ENCODE measurements at places on chromosomes 11 and 22.
A peak's percentile ranks its signal among the peaks of the same experiment; 100 is the strongest.

DNA sequence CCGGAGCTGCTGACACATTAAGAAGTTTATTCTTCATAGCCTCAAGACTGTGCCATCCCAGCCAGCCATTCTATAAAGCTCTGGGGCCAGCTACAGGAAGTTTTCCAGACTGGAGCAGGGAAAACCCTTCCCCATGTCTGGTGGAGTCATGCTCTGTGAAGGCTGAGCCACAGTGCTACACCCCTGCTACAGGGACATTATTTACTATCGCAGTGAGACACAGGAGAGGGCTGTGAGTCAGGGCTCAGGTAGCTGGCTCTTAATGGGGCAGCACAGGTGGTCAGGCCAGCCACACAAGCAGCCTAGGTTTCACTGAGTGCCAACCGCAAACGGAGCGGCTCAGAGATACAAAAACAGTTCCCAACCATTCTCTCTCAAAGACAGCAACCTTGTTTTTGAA is 12.1 kb downstream of the HPS4 start:
- no peak for DNase-seq

DNA sequence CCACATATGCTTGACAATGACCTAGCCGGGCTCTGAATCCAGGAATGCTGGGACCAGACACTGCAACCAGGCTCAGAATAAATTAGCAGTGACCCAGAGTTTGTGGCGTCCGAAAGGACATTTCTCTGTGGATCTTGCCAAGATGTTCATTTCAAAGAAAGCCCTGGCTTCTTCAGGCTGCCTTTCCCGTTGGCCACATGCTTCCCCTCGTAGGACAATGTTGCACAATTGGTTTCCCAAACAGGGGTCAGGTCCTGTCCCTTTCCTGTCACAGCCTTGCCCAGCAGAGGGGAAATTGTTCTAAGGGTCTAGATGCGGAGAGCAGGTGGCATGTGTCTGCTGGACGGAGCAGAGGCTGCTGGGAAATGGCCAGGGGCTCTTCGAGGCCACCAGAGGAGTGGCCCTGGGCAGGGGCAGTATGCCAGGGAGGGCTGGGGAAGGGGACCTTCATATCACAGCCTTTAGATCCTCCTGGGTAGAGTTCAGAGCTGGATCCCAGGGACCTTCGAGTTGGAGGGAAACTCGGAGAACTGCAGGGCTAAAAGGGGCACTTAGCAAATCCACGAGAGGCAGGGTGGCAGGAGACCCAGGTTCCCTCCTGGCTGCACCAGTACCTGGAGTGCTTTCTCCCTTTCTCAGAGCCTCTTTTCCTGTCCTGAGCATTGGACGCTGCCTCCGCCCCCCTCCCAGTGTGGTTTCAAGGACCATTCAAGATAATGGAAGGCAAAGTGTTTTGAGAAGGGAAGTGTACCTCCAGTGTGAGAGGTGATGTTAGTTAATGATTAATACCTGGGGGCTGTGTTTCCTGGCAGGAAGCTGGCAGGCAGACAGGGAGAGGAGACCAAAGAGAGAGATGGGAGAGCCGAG is 42.3 kb downstream of the C11orf96 start:
- no peak for DNase-seq

GRCh38 chr22:46116491-46116958 is 33.8 kb upstream of the PPARA start:
- peak; percentile 99 for DNase-seq

DNA sequence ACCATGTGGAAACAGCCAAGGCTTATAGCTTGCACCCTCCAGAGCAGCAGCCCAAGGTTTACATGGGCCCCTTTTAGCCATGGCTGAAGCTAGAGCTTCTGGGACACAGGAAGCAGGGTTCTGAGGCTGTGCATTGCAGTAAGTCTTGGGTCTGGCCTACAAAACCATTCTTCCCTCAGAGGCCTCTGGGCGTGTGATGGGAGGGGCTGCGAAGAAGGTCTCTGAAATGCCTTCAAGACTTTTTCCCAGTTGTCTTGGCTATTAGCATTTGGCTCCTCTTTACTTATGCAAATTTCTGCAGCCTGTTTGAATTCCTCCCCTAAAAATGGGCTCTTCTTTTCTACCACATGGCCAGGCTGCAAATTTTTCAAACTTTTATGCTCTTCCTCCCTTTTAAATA is 109.5 kb downstream of the BBOX1 start:
- no peak for DNase-seq

- DNase-seq: no peak
These were observed 42.2 kb downstream of the P4HA3 start for GRCh38 chr11:74269161-74269811.

GRCh38 chr11:73198677-73199076 is 19.4 kb upstream of the P2RY2 start:
- no peak for DNase-seq

DNA sequence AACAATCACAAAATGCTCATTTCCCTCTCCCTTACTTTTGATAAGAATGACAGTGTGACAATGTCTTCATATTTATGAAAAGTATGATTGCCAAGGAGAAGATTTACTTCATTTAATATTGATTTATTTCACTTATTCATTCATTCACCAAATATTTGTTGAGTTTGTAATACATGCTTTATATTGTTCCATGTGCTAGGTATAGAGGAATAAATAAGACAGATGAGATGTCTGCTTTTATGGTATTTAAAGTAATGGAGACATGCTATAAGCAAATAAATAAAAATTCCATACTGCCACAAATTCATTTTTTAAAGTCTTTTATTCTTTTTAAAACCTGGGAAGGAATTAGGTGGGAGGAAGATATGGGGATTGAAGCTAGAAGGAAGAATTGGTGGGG is 289.4 kb downstream of the GUCY1A2 start:
- no peak for DNase-seq

DNA sequence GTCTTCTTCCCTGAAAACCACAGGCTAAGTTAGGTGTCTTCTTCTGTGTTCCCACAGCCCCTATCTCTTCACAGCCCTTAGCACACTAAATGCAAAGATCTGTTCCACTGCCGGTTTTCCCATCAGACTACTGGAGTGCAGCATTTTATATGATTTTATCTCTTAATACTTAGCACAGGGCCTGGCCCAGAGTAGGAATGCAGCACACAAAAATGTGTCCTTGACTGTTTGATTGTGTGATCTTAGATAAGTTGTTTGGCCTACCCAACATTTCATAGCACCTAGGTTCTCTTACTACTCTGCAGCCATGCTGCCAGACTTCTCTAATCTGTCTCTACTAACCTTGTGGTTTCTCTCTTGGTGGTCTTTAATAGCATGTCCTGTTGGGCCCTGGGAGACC is 54.1 kb upstream of the RRM1 start:
- DNase-seq: no peak

DNA sequence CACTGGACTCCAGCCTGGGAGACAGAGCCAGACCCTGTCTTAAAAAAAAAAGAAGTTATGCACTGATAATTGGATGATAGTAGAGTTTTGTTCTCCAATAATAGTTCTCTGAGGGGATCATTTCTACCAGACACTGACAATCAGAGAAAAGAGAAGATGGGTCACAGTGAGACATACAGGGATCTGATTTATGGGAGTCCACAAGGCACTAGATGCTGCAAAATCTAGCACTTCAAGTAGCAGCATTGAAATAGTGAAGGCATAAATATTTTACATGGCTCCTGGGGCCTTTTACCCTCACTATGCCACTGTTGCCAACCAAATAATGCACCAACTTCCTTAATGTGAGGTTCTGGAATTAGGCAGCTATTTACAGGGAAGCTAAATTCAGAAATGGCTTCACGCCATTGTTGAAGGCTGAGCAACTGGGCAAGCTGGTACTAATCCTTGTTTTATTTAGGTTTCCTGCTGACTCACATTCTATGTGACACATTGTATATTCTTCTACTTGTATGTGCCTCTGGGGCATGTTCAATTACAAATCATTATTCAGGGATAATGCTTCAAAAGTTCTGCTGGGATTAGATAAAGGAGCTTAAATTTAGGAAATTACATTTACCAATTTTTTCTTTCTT is 38.2 kb upstream of the ABTB2 start:
- no peak for DNase-seq

GRCh38 chr11:72641522-72642042 is 32.6 kb downstream of the PDE2A start:
- DNase-seq: no peak

DNA sequence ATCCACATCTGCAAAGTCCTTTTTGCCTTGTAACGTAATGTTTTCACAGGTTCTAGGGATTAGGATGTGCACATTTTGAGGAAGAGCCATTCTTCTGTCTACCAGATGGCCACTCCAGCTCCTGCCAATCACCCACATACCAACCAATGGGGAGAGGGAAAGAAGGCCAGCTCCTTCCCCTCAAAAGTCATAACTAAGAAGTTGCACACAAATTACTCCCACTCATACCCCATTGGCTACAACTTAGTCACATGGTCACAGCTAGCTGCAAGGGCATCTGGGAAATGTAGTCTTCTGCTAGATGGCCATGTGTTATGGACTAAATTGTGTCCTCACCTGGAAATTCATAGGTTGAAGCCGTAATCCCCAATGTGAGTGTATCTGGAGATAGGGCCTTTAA is 15.4 kb upstream of the MYOD1 start:
- DNase-seq: no peak

GRCh38 chr11:17443423-17443822 is 33.2 kb downstream of the ABCC8 start:
- DNase-seq: no peak

- DNase-seq: no peak
These were observed 12.8 kb upstream of the TENM4 start for GRCh38 chr11:79453617-79454016.

GRCh38 chr11:105361651-105362050 is 222.1 kb upstream of the CARD18 start:
- no peak for DNase-seq

GRCh38 chr11:62898027-62898426 is 17.3 kb downstream of the SLC3A2 start:
- no peak for DNase-seq

DNA sequence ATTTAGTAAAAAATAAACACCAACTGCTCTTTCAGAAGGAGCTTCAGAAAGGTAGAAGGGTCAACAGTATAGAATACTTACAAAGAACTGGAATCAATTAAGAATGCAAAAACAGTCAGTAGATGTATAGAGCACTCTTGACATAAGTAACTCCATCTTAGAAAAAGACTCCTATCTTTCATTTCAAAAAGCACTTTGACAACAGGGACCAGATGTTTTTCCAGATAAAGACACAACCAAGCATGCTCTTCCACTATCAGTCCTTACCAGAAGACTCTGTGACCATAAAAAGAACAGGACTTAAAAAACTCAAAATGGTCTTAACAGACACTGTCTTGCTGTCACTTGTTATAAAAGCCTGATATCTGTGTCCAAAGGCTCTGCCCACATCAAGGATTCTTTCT is 5.2 kb downstream of the SLC25A17 start:
- no peak for DNase-seq

- DNase-seq: no peak
These were observed 443.7 kb downstream of the TBC1D22A start for GRCh38 chr22:47206164-47206563.

DNA sequence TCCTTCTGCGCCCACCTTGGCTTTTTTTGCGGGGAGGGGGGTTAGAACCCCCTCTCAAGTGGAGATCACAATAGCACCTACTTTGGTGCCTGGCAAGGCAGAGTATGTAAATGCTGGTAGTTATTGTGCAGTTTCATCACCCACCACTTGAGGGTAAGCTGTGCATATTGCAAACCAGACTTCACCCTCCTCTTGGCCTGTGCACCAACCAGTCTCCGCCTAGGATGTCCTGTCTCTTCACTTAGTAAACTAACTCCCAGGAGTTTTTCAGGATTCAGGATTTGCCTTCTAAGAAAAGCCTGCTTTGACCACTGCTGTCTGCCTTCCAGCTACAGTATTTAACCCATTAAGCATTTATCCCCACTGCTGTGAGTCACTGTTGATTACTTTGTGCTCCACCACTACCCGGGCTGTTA is 2.0 kb upstream of the UBXN1 start:
- DNase-seq: peak; percentile 56

DNA sequence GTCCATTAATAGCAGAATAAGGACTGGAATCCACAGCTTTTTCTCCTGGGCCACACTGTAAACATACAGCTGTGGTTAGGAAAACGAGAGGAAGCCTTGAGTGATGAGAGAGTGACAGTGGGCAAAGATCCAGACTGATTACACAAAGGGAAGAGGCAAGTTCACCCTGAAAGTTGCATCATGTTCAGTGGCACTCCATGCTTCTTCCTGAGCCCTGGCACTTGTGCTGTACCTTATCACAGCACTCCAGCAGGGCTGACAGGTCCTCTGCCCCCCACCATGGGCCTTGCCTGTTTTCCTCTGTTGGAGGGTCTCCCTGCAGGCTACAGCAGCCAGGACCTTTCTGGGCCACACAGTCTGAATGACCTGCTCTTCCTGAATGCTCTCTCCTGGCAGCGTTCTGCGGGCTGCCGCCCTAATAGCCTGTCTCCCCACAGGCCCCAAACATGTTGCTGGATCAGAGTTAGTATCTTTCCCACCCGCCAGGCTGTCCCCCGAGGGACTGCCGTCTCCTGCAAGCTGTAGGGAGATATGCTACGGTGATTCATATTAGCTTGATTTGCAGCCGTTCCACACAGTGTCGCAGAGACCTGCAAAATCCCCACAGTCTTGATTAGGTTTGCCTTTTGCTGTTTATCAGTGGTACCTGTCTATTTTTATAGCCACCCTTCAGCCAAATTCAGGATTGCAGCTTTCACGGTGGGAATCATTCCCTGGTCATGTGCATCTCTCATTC is 60.2 kb downstream of the NTM start:
- DNase-seq: no peak

- no peak for DNase-seq
These were observed 93.8 kb upstream of the DDI1 start for GRCh38 chr11:103942646-103943045.

GRCh38 chr11:19953909-19954308 is 206.4 kb downstream of the DBX1 start:
- DNase-seq: no peak

DNA sequence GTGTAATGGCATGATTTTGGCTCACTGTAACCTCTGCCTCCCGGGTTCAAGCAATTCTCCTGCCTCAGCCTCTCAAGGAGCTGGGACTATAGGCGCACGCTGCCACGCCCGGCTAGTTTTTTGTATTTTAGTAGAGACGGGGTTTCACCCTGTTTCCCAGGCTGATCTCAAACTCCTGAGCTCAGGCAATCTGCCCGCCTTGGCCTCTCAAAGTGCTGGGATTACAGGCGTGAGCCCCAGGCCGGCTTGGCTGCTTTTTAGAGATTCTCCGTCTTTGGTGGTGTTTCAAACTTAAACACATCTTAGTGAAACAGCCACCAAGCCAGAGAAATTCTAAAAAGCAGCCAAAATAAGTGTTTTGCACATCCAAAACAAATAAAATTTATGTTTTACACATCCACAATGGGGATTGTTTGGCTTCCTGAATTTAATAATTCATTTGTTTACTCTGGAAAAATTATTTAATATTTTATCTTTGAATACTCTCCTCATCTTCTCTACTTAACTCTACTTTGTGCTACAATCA is 18.4 kb downstream of the BCL2L13 start:
- DNase-seq: no peak

GRCh38 chr22:46763051-46763705 is 728 bp downstream of the TBC1D22A start:
- DNase-seq: peak; percentile 63

- no peak for DNase-seq
These were observed 343.9 kb downstream of the DYNC2H1 start for GRCh38 chr11:103453126-103453525.

GRCh38 chr11:69593851-69594250 is 47.1 kb upstream of the CCND1 start:
- no peak for DNase-seq

GRCh38 chr11:96132437-96132836 is 208.5 kb upstream of the MTMR2 start:
- DNase-seq: no peak

GRCh38 chr11:124070915-124071622 is 29.9 kb upstream of the OR10G7 start:
- peak; percentile 28 for DNase-seq

GRCh38 chr11:612201-612960 is 3.4 kb downstream of the IRF7 start:
- no peak for DNase-seq
